Activated naive CD4-positive, alpha-beta T cell treated with anti-CD3 and anti-CD28 coated beads for 36 hours (primary cell): ENCODE measurements at places on chromosomes 11 and 22. TPM values are rescaled to one million over a fixed set of nuclear protein-coding genes. Genes with fewer than 3 reads are reported as not detected.

The KREMEN1 gene
- total RNA-seq = 0.35 TPM

The TBX10 gene
- total RNA-seq = not detected

DNA sequence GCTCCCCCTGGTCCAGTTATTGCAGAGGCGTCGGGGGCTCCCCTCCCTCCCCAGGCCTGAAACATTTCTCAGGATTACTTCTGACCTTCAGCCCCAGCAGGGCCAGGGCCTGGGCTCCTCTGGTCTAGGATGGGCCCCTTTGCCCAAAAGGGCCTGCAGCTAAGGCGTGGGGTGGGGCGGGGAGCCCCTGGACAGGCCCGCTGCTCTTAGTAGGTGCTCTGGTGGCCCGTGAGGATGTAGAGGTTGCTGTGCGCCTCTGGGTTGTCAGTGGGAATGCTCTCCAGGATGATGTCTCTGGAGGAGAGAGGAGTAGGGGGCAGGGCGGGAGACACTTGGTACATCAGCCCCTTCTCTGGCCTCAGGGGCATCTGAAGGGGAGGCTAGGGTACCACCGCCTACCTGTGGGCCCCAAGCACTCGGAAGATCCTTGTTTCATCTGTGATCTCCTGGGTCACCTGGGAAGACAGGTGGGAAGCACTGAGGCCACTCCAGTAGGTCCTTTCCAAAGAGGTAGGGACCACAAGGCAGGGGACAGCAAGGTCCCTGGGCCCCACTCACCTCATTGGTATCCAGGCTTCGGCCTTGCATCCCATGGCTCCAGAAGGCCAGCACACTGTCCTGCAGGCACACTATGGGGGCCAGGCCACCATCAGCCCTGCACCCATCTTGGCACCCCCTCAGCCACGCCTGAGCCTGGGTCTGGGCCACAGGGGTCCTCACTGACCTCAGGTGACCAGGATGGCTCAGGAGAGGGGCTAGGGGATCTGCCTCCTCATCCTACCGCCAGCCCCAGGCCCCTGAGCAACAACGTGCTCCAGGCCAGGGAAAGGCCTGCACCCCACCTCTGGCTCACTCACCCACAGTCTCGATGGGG, 11.2 kb upstream of the SF1 start:
- no peak overlapping the region for H3K4me3 ChIP-seq
- no peak for DNase-seq
- H3K27ac ChIP-seq = no peak overlapping the region
- H3K36me3 ChIP-seq = peaks cover 2% of the 10 kb centered on the region

DNA sequence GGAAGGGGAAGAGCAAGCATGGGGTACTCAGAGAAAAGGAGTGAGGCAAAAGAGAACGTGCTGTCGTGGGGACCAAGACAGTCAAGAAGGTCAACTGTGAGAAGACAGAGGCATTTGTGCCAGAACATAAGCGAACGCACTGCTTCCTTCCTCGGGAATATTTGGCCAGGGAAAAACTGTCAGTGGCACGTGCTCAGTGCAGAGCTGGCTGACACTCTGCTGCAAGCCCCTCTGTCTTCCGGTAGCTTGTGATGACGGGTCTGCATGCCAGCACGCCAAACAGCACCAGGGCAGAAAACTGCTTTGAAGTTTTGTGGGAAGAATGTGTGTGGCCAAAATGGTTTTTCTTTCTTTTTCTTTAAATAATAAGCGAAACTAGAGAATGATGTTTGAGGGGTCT, 60.6 kb downstream of the SMCO4 start:
- H3K4me3 ChIP-seq = no peak overlapping the region
- DNase-seq = no peak
- H3K36me3 ChIP-seq = peaks cover 4% of the 10 kb centered on the region
- H3K27me3 ChIP-seq = no peaks in the 10 kb centered on the region

GRCh38 chr11:108494182-108494581, 4.0 kb downstream of the POGLUT3 start:
- H3K4me1 ChIP-seq = peaks cover 16% of the 10 kb centered on the region
- H3K36me3 ChIP-seq = no peaks in the 10 kb centered on the region
- H3K27me3 ChIP-seq = no peaks in the 10 kb centered on the region
- no peak overlapping the region for H3K27ac ChIP-seq
